ENCODE measurements at places on chromosomes 3 and 15.

GRCh38 chr3:28672406-28672805 lies 323.8 kb upstream of the AZI2 start:
- DNase-seq, result no peak

DNA sequence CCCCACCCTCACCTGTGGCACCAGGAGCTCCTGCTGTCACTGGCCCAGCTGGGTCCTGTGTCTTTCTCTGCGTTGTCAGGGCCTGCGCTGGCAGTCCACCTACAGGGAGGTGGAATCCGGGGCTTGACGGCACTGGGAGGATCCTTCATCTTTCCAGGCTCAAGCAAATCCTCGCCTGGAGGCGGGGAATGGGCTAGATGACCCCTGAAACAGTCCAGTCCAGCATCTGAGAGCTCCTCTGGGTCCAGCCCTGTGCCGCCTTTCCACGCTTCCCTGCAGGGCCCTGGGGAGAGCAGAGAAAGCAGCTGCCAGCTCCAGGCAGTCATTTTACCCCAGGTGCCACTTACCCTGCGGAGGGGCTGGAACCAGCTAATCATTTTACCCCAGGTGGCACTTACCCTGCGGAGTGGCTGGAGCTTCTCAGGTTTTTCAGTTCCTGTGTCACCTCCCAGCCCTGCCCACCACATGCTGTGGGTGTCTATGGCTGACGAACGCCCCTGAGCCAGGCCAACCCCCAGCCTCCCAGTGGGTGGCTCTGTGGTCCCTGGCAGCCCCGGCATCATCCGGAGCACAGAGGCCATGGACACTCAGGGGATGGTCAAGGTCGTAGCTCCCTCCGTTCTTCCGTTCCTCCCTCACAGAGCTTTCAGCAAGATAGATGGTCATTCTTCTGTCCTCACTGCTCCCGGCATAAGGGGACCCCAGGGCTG lies 17.9 kb upstream of the ADIPOQ start:
- DNase-seq, result no peak

- DNase-seq, result no peak
These were observed 5.9 kb upstream of the SYNM start for GRCh38 chr15:99098991-99099390.

DNA sequence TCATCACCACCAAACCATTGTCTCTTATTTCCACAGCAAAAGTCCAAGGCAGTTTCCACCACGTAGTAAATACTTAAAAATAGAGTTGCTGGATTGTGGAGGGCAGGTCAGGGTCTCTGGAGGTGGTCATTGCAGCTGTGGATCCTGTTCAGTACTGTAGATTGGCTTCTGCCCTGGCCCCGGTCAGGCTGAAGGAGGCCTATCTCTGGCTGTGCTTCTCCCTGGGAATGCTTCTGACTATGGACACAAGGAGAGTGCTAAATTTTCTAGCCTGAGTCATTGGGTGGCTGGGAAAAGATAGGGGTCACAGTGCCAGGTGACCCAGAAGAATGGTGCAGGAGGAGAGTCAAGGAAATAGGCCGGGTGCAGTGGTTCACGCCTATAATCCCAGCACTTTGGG lies 26.3 kb upstream of the GMPPB start:
- DNase-seq, result no peak

GRCh38 chr15:88018869-88019641 lies 237.5 kb downstream of the NTRK3 start:
- no peak for DNase-seq

GRCh38 chr3:192927016-192927415 lies 9.4 kb upstream of the MB21D2 start:
- no peak for DNase-seq

DNA sequence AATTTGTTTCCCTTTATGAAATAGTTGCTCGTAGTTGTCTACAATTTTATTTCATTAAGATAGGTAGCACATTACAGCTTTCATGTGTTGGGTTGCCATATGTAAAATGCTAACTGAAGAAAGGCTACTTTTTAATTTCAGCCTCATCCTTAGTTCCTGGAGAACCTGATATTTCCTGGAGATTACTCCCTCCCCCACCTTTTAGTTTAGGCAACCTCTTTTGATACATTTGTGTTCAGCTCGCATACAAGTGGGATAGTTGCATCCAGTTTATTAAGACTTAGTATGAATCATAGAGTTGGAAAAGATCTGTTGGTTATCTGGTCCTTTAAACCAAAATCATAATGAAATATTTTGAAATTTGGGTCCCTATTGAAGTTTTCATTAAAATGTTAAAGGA lies 6.0 kb downstream of the SETD5 start:
- DNase-seq, result no peak

GRCh38 chr15:43903864-43904290 lies 77.1 kb downstream of the WDR76 start:
- peak; percentile 23 for DNase-seq

DNA sequence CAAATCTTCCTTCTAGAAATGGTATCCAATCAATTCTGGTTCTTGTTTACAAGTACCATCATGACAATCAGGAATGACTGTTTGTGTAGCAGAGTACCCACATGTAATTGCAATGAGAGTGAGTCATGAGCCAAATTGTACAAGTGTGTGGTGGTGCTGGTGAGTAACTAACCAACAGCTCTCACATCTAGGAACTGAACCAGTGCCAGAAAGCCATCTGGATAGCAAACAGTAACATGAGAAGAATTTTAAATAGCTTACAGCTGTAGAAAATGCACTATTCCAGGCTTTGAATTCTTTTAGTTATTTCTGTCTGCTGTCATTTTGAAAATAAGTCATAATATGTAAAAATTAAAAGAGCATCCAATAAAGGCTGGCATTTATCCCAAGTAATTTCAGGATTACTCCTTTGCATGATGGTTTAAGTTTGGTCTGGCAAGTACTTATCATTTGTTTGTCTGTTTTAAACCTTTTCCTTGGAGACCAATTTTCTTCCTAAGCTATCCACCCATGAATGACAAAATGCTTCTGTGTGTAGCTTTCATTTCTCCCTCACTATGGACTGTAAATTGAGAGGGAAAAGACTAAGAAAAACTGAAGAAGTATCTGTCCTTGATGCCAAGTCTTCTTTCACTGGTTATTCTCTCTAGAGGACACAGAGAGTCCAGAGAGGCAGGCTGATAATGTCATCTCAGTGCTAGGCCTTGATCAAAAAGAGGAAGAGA lies 60.0 kb downstream of the PIK3CB start:
- peak; percentile 52 for DNase-seq

DNA sequence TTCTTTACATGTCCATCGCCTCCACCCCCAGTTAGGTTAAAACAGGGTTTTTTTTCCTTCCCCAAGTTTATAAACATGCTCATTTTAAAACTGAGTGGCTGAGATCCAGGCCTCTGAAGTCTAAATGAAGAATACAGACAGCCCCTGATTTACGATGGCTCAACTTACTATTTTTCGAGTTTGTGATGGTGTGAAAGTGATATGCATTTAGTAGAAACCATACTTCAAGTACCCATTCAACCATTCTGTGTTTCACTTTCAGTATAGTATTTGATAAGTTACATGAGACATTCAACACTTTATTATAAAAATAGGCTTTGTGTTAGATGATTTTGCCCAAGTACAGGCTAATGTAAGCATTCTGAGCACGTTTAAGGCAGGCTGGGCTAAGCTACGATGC lies 30.5 kb upstream of the GNB5 start:
- DNase-seq, result no peak

GRCh38 chr15:24924153-24924552 lies 30.6 kb upstream of the SNRPN start:
- DNase-seq, result no peak

GRCh38 chr3:196842567-196843434 lies 24.9 kb upstream of the SENP5 start:
- DNase-seq, result no peak

DNA sequence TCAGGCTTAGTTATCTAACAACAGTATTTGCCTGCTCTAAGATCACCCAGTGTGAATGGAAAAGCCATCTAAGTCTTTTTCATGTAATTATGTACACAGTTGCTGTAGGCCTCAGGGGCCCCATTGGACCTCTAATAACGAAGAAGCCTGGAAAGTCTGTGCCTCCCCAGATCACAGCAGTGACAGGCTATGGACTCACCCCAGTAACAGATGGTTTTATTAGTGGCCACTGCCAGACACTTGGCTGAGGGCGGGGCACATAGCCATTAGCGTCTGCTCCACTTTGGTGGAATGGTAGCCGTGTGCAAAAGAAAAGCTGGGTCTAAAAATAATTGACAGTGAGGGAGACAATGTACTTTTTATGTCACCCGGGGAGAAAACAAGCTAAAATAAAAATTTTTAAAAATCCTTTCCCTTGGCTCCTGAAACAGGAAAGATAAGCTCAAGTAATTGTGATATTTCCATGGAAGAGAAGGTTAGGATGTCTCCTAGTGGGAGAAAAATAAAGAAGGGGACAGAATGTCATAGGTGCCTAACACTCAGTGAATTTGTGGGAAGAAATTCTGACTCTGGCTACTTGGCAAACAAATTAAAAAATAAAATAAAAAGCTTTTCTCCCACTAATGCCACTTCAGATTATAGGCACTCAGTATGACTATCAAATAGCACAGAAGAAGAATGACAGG lies 44.3 kb upstream of the ZNF385D start:
- no peak for DNase-seq

GRCh38 chr15:71387810-71388209 lies 272.5 kb downstream of the THSD4 start:
- DNase-seq, result no peak

DNA sequence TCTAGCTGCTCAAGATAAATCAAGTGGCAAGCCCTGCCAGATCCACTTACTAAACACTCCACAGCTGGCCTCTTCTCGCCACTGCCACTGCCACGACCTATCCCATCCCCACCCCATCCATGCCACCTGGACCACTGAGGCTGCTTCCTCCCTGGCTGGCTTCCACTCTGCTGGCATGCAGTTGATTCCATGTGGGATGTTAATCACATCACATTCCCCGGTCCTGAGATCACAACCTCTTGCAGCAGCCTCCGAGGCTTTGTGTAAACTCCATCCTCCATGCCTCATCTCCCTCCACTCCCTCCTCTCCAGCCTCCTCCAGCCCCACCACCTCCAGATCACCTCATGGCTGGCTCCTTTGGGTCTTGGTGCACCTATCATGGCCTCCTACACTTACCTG lies 7.7 kb downstream of the NCKIPSD start:
- no peak for DNase-seq

DNA sequence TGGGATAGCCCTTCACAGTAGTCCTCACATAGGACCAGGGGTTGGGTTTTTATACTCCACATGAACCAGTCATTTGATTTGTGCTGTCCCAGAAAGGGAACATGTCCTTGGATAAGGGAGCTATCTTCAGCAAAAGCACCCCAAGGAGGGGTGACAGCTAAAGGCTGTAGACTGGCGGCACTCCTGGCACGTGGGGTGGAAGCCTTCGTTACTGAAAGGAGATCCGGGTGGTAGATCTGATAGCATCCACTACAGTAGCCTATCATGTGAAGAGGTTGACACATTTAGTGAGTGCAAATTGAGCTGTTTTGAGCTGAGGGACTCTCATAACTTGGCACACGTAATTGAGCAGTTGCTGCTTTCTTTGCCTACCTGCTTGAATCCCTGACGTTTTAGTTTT lies 588.8 kb upstream of the GOLIM4 start:
- DNase-seq, result no peak

DNA sequence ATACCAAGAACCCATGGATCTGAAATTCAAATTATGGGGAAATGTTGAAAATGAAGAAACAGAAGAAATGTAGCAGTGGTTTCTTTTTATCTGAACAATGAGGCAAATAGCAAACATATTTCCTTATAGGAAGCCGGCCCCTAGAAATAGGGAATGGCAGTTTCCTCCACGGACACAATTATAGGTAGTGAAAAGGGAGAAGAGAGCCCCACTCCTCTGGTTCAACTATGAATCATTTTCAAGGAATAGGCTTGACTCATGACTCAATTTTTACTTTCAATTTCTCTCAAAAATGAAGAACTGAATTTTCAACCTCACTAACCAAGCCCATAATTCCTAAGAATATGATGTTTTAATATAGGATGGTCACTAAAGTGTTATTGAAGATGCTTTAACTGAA lies 243.1 kb downstream of the MECOM start:
- DNase-seq, result no peak

- DNase-seq, result no peak
These were observed 350.3 kb downstream of the DOCK3 start for GRCh38 chr3:51024765-51025632.

- DNase-seq, result no peak
These were observed 34.3 kb upstream of the SNRPA1 start for GRCh38 chr15:101329309-101329863.

DNA sequence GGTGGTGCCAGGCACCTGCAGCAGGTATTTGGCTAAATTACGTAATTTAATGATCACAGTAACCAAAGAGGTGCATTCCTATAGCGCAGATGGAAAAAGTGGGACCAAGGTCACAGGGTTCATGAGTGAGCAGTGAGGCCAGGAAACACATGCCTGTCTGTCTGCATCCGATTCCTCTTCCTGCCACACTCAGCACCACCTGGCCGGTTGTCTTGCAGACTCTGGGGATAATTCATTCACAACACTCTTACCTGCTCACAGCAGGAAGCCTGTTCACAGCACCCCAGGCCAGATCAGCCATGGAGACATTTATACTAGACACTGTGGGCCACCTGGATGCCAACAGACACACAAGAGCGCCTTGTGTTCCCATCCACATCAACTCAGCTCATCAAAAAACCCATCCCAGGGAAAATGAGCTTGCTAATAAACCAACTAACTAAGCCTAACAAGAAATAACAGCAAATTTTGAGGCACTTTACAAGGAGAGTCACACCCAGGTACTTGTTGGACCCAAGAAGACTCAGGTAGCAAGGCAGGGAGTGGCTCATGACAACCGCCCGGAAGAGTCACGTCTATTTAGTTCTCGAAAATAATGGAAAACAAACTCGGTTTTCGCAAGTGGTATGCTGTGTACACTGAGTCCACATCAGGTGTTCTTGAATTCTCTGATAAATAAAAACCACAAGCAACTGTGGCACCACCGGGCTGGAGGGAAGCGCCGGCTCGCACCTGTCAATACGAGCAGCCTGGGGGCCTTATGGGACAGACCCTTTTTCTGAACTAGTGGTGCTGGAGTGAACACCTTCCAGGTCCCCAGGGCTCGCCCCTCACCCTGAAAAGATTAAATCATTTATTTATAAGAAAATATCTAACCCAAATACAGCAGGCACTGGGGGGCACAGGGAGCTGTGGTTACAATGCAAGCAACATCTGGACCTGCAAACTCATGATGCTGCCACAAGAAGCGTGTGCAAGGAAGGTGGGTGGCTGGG lies 40.5 kb downstream of the FAM174B start:
- no peak for DNase-seq

DNA sequence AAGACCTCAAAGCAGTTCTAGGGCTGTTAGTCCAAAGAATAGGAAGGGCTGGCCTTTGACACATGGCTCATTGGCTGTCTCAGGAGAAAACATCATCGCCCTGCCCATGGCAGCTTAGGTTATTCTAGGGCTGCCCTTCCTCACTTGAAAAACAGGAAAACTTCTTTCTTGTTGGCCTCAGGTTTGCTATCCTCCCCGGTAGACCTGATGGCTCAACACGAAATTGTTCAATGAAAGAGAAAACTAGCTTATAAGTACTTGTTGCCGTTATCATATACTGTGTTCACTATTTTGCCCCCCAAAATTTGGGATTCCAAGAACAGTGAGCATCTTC lies 602 bp upstream of the SLTM start:
- no peak for DNase-seq
